Cerebellar nuclear complex (tissue), 1 donor: ENCODE measurements at places on chromosomes 16 and 17.

GRCh38 chr17:19316761-19317358, 45.7 kb downstream of the B9D1 start:
- peak; percentile 92 for DNase-seq

- DNase-seq = no peak
Observed at GRCh38 chr17:1186214-1186820, 6.5 kb upstream of the ABR start.

DNA sequence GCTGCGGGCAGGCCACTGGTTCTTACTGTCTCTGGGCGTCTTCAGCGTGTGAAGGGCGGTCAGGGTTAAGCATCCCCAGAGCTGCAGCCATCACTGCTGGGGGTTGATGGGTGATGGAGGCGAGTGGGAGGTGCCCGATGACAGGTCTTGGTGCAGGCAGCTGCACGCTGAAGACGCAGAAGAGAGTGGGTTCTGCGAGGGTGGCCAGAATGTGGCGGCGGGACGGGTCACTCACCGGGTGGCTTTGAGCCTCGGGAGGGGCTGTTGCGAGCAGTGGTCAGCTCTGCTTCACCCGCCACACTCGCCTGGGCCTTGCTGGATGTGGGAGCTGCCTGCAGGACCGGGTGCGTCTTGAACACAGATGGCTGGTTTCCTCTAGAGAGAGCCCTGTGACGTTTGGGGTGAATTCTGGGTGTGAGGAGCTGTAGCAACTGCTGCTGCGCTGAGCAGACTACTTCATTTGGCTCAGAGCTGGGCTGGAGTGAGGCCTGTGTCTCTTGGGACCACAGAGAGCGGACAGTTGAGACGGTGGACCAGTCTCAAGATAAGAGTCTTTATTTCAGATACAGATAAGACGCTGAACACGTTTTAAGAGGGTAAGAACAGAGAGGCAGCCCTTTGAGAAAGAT, 44.6 kb upstream of the ZNF750 start:
- DNase-seq = no peak

DNA sequence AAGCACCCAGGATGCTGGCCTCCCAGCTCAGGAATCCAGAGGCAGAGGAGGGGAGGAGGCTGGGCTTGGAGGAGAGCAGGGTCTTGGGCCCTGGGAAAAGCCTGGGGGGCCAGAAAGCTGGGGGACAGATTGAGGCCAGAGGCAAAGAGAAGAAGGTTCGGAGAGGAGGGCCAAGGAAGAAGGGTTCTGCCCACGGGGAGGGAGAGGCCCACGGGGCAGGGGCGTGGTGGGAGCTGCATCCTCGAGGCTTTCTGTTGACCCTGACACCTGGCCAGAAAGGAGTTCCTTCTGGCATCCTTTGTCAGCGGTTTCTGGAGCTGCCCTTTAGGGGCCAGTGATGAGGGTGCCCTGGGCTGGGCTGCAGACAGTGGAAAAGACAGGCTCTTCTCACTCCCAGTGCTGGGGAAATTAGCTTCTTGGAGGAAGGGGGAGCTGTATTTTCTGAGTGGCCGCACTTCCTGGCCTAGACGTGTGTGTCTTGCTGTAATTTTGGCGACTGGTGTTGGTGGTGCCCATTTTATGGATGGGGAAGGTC, 308.7 kb downstream of the SEC14L1 start:
- no peak for DNase-seq

- no peak for DNase-seq
Observed at GRCh38 chr17:27975146-27976011, 67.1 kb upstream of the NLK start.

GRCh38 chr16:20830372-20830771, 24.0 kb downstream of the REXO5 start:
- DNase-seq = no peak

GRCh38 chr16:10613785-10614485, 33.5 kb upstream of the EMP2 start:
- DNase-seq = no peak

GRCh38 chr17:410543-411401, 58.2 kb upstream of the RPH3AL start:
- no peak for DNase-seq

DNA sequence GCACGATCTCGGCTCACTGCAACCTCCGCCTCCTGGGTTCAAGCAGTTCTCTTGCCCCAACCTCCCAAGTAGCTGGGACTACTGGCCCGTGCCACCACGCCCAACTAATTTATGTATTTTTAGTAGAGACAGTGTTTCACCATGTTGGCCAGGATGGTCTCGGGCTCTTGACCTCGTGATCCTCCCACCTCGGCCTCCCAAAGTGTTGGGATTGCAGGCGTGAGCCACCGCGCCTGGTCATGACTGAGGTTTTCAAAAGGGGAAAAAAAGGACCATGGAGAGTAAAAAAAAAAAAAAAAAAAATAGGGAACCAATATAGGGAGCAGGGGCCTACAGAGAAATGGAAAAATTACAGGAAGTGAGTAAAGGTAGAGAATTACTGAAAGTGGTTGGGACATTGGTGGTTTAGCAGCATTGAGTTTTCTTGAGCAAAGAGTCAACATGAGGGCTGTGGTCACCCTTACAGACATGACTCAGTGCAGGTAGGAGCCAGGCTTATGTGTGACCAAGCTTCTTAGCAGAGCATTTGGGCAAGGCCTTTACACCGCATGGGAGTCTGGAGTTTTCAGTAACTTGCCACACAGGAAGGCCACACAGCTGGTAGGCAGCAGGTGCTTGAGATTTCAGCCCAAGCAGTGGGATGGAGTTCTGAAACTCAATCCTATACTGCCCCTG, 447.3 kb downstream of the HS3ST3B1 start:
- no peak for DNase-seq

- DNase-seq = no peak
Observed at GRCh38 chr17:37512442-37513068, 22.9 kb downstream of the DUSP14 start.

- DNase-seq = no peak
Observed at GRCh38 chr17:20059728-20060188, 50.6 kb downstream of the SPECC1 start.

GRCh38 chr16:26542198-26542597, 524.5 kb upstream of the C16orf82 start:
- no peak for DNase-seq

GRCh38 chr16:73172973-73173709, 125.2 kb upstream of the ZFHX3 start:
- DNase-seq = no peak

- DNase-seq = no peak
Observed at GRCh38 chr17:66306446-66306845, 4.0 kb downstream of the PRKCA start.

DNA sequence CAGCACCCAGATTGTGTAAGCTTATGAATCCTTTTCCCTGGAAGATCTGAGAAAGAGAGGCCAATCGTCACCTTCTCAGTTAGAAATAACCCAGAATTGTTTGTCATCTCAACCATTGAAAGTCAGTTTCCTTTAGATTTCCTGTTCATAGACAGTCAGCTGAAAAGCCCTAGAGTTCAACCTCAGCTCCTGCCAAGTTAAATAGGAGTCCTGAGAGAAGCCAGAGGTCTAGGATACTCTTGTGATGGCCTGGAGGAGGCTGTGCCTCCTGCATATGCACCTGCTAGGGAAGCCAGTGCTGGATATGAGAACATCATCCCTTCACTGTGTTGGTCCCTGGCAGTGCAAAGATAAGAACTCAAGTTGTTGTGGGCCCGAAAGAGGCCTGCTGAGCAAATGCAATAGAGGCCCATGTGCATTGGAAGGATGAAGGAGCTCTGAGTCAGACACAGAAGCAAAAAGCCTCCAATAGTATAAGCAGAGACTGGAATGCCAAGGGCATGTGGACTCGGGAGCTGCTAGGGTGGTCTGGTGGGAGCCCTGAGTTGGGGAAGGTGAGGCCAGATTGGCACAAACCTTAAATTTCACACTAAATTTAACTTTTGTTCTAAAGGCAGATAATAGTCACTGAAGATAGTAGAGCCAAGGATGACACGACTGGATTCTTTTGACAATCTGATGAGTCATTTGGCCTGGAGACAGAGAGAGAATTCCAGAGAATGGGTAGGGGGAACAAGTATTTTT, 520.9 kb upstream of the CDH5 start:
- no peak for DNase-seq

GRCh38 chr17:28901866-28902818, 737 bp downstream of the DHRS13 start:
- DNase-seq = no peak

- no peak for DNase-seq
Observed at GRCh38 chr17:28328325-28328724, 6.9 kb downstream of the IFT20 start.

DNA sequence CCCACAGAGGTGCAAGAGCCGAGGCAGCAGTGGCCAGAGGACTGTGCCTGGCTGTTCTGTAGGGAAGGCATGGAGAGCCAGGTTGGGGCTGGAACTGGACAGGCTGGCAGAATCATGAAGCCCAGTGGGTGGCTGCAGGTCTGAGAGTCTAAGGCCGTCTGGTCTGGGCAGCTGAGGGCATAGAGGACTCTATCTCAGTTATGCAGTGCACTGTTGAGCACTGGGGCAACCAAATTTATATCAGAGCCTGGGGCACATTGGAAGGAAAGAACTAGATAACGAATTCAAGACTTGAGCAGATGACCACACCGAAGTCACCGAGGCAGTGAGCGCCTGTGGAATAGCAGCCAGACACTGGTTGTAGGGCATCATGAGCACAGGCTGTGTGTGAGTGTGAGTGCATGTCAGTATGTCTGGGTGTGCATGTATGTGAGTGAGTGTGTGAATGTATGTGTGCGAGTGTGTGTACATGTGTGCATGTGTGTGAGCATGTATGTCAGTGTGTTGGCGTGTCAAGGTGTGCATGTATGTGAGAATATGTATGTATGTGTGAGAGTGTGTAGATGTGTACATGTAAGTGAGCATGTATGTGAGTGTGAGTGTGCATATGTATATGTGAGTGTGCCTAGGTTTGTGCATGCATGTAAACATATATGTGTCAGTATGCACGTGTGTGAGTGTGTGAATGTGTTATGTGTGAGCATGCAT, 37.0 kb downstream of the RGS9 start:
- no peak for DNase-seq

DNA sequence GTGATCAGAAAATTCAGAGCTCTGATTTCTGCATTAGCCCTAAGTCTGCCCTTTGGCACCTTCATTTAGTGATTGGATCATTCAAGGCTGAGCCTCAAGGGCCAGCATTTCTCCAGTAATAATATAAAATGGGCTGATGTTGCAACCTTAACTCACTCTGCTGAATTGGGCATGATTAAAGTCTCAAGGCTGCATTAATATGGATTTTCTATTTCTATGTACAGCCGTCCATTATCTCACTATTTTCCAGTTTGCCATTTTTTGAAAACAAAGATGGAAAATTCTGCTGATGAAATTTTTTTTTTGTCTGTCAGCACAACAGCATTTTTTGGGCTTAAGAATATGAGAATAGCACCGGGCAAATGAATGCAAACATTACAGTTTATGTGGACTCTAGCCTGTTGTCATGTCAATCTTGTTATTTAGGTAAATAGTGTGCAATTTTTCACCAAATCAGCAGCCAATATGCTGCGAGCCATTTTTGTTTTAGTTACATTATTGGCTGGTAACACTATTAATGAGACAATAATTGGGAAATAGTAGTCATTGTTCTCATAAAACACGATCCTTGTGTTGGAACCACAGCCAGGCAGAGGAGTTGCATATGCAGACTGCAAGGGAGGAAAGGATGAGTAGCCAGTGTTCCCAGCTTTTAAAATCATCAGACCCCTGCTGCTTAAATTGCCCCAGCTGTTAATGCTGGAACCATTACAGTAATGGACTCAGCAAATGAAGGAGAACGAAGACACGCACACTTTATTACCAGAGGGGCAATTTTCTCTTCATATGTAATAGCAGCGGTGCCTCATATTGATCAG, 10.5 kb downstream of the FTO start:
- DNase-seq = no peak

- DNase-seq = no peak
Observed at GRCh38 chr16:77297996-77298395, 98.8 kb downstream of the SYCE1L start.

DNA sequence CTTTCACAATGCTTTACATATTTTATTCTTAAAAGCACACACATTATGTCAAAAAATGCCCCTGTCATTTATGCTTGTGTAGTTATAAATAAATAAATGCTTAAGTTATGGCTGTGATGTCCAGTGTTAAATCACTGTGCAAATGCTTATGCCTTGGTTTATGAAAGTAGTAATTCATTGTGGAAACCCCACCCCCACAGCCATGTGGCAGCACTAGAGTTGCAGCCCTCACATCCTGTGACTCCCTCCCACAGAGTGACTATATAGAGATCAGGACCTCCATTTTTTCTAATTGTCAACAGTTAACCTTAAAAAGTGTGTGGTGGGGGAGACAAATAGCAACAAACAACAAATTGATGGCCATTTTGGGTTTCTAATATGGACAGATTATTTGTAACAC, 2.4 kb downstream of the SKAP1 start:
- no peak for DNase-seq

GRCh38 chr16:11621539-11621919, 34.8 kb upstream of the LITAF start:
- no peak for DNase-seq

DNA sequence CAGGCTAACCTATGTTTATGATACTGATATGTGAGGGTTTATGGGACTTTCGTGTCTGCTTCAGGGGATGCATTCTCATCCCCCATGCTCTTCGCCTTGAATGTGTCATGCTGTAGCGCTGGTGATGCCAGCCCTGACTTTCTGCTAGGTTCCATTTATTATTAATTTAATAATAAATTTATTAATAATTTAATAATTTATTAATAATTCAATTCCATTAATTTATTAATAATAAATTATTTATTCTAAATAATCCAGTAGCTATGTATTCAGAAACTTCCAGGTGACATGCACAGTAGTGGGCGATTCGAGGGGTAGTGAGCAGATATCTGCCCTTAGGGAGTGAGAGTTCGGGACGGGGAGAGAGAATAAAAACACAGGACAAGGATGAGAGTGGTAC, 49.8 kb downstream of the SHISA6 start:
- no peak for DNase-seq

DNA sequence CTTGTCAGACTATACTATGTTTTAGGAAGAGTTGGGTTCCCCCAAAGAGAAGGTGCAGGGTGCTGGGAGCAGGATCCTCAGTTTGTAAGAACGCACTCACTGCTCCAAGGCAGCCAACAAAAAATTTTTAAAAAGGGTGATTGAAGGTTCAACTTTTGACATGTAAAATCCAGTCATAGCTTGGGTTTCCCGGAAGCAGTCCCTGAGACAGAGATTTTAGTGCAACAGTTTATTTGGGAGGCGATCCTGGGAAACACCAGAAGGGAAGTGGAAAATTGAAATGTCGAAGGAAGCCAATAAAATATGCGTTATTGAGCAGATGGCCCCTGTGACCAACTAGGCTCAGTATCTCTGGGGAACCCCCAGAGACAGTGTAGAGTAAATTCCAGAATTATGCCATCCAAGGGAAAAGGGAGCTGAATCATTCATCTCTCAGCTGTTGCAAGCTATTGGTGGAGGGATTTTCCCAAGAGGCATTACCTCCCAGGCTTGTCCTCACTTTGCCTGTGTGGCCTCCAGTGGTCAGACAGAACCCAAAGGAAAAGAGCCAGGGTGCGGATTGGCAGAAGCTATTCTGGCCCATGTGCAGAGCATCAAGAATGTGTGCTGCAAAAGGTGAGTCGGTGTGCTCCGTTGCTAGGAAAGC, 72.9 kb downstream of the HS3ST3B1 start:
- DNase-seq = no peak

GRCh38 chr17:41530062-41531048, 2.2 kb upstream of the KRT19 start:
- no peak for DNase-seq
